OCI-LY7 (cell line): ENCODE measurements at places on chromosomes 16 and 17. TPM values are rescaled to one million over a fixed set of nuclear protein-coding genes. Genes with fewer than 3 reads are reported as not detected.

ICAM2 gene
- total RNA-seq: 79.1 and 88.7 TPM in 2 replicates

ENPP7 gene
- 0.42 and 0.53 TPM in 2 replicates for total RNA-seq

NTHL1 gene
- total RNA-seq: 44.6 and 51.5 TPM in 2 replicates

CACNA1G gene
- not detected in 2 replicates for total RNA-seq

PRAC1 gene
- not detected in 2 replicates for total RNA-seq

UMOD gene
- not detected in 2 replicates for total RNA-seq

C17orf78 gene
- not detected in 2 replicates for total RNA-seq

CACNG5 gene
- total RNA-seq: not detected in 2 replicates

TRAP1 gene
- 185 TPM in 2 replicates for total RNA-seq

KIF1C gene
- total RNA-seq: 51.1 and 53.7 TPM in 2 replicates

HBQ1 gene
- total RNA-seq: not detected in 2 replicates

CDRT15 gene
- total RNA-seq: not detected in 2 replicates

KRT27 gene
- not detected in 2 replicates for total RNA-seq

OMG gene
- 1.4 TPM in 2 replicates for total RNA-seq

MT1E gene
- not detected in 2 replicates for total RNA-seq

SPHK1 gene
- 0.22 and 0.78 TPM in 2 replicates for total RNA-seq

TBC1D3I gene
- total RNA-seq: 0.55 and 0.79 TPM in 2 replicates

SMPD3 gene
- total RNA-seq: 0.51 and 0.61 TPM in 2 replicates

RNF222 gene
- 0.15 TPM in 2 replicates for total RNA-seq

CD300H gene
- total RNA-seq: not detected in 2 replicates

TRIM16 gene
- total RNA-seq: 9.9 and 13.2 TPM in 2 replicates

TERB1 gene
- total RNA-seq: 0.17 TPM in 1 of 2 replicates, not detected in the other

RCVRN gene
- not detected in 2 replicates for total RNA-seq

KRT32 gene
- total RNA-seq: not detected in 2 replicates

CMTM4 gene
- 0.76 and 1.3 TPM in 2 replicates for total RNA-seq

GPR179 gene
- total RNA-seq: 0.06 and 1.1 TPM in 2 replicates

SGCA gene
- total RNA-seq: 1.1 TPM in 1 of 2 replicates, not detected in the other

UNKL gene
- total RNA-seq: 33.7 and 61.3 TPM in 2 replicates

RPL38 gene
- 1,845 and 1,913 TPM in 2 replicates for total RNA-seq

SEPTIN1 gene
- total RNA-seq: 171 and 181 TPM in 2 replicates

ST6GALNAC1 gene
- not detected in 2 replicates for total RNA-seq
